ENCODE measurements at places on chromosomes 1 and 21. TPM values are rescaled to one million over a fixed set of nuclear protein-coding genes. Genes with fewer than 3 reads are reported as not detected.

GUCA2B gene
- polyA plus RNA-seq = 628 TPM

LAMC2 gene
- polyA plus RNA-seq = 70.6 TPM

ACTL8 gene
- polyA plus RNA-seq = 0.03 TPM

CFHR1 gene
- polyA plus RNA-seq = not detected

NR1I3 gene
- 7.8 TPM for polyA plus RNA-seq

S100A1 gene
- polyA plus RNA-seq = 2.7 TPM

TTC22 gene
- polyA plus RNA-seq = 10.7 TPM

RBM34 gene
- polyA plus RNA-seq = 51.8 TPM

CRNN gene
- polyA plus RNA-seq = 0.95 TPM

KRTAP15-1 gene
- not detected for polyA plus RNA-seq

FMOD gene
- 5.4 TPM for polyA plus RNA-seq

OR6K3 gene
- polyA plus RNA-seq = not detected

SMCP gene
- polyA plus RNA-seq = not detected

CHRM3 gene
- 0.54 TPM for polyA plus RNA-seq

AMY1C gene
- polyA plus RNA-seq = not detected

LCE1C gene
- polyA plus RNA-seq = not detected

CACNA1E gene
- polyA plus RNA-seq = 0.07 TPM

OR2T11 gene
- polyA plus RNA-seq = not detected

OLFML3 gene
- polyA plus RNA-seq = 34.1 TPM

SIM2 gene
- polyA plus RNA-seq = 0.04 TPM

IGSF9 gene
- 34.6 TPM for polyA plus RNA-seq

GCSAML gene
- polyA plus RNA-seq = not detected

TAS1R1 gene
- 0.27 TPM for polyA plus RNA-seq

CIART gene
- polyA plus RNA-seq = 6.7 TPM

SPRR2F gene
- polyA plus RNA-seq = not detected

CACNA1S gene
- 0.01 TPM for polyA plus RNA-seq

CAMK2N1 gene
- polyA plus RNA-seq = 120 TPM

All from small intestine (tissue), 16 donors.